BE2C (cell line): ENCODE measurements at places on chromosomes 5 and 9.

GRCh38 chr5:82952326-82952725, 124.9 kb downstream of the TMEM167A start:
- DNase-seq: no peak

- DNase-seq: peak; percentile 75
These were observed 74.8 kb downstream of the ICE1 start for GRCh38 chr5:5497152-5497788.

DNA sequence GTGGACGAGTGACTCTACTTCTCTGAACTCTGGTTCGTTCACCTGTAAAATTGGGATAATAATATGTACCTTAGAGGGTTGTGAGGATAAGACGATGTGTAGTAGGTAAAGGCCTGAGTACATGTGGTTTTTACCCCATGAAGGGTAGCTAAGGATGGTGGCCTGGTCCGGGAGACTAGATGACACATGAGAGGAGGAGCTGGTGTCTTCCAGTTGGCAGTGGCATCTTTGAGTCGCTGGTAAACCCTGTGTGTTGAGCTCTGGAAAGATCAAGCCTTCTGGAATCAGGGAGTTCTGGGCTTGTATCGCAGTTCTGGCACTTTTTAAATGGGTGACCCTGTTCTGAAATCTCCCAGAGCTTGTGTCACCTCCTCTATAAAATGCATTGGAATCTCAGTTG, 166.4 kb upstream of the ZNF618 start:
- DNase-seq: no peak

DNA sequence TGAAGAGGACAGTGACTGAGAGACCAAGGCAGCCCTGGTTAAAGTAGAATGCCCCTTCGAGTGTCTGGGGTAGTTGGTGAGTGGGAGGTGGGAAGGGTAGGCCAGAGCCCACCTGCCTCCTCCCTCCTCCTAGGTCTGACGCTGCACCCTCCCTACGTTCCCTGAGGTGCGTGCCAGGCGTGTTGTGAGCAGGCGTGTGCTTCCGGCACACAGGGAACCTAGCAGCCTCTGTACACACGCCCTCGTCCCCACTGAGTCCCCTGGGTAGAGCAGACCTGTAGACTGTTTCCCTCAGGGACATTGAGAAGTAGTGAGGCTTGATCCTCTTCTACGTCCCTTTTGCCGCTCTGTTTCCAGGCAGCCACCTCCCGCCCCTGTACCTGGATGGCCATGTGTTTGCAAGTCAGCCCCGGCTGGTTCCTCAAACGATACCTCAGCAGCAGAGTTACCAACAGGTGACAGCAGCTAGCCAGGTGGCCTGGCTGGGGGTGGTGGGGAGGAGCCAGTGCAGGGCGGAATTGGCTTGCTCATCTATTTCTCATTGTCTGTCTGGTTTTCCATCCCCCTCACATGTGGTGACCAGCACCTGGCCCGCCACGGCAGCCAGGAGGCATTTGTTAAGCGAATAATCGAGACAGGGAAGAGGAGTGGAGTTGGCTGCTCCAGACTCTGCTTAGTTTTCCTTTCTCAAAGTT, 16.8 kb upstream of the POMT1 start:
- no peak for DNase-seq

GRCh38 chr5:32329395-32329834, 16.7 kb upstream of the MTMR12 start:
- peak; percentile 59 for DNase-seq

- peak; percentile 32 for DNase-seq
These were observed 267.7 kb downstream of the ADAMTS6 start for GRCh38 chr5:65213921-65214525.

DNA sequence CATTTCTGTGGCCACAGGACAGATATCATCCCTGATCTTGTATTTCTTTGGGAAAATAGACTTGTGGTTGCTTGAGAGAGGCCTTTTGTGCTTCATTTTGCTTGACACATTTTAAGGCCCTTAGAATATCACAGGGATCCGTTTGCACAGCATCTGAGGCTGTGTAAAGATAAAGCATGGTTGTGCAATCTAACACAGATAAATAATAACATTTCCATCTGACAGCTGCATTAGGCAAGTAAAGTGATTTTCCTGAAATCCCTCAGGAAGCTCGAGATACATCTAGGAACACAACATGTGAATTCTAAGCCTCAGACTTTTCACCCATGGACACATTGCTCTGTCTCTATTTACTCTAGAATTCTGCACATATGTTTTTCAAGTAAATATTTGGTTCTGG, 212.8 kb upstream of the ADAMTSL1 start:
- DNase-seq: no peak

DNA sequence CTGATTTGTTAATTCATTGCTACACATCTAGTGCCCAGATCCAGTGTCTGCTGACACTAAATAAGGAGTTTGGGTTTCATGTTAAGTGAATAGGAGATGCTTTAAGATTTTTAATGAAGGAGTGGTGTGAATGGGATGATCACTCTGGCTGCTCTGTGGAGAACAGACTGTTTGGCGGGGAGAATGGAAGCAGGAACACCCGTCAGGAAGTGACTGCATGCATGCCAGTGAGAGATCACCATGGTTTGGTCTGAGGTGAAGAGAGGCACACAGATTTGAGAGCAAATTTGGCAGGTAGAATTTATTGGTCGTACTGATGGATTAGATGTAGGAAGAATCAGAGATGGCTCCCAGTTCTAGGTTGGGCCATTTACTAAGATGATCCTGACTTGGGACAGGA, 19.8 kb downstream of the ATP6V0E1 start:
- DNase-seq: no peak

DNA sequence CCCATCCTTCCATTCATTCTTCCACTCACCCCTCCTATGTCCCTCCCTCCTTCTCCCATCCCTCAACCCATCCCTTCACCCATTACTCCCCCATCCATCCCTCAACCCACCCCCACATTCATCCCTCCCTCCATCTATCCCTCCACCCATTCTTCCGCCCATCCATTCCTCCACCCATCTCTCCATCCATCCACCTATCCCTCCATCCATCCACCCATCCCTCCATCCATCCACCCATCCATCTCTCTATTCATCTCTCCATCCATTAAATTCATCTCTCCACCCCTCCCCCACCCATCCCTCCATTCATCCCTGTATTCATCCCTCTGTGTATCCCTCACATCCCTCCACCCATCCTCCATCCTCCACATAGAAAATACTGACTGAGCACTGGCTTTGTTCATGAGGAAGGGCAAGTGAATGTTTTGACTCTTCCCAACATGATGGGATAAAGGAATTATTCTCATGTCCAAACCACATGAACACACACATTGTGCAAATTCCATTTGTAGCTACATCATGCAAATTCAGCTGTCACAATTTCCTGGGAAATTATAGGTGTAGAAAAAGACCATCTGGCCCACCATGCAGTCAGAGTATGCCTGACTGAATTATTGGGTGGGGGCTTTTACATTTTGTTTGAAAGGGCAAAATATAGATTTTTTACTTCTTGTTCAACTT, 6.9 kb upstream of the VAV2 start:
- DNase-seq: no peak

DNA sequence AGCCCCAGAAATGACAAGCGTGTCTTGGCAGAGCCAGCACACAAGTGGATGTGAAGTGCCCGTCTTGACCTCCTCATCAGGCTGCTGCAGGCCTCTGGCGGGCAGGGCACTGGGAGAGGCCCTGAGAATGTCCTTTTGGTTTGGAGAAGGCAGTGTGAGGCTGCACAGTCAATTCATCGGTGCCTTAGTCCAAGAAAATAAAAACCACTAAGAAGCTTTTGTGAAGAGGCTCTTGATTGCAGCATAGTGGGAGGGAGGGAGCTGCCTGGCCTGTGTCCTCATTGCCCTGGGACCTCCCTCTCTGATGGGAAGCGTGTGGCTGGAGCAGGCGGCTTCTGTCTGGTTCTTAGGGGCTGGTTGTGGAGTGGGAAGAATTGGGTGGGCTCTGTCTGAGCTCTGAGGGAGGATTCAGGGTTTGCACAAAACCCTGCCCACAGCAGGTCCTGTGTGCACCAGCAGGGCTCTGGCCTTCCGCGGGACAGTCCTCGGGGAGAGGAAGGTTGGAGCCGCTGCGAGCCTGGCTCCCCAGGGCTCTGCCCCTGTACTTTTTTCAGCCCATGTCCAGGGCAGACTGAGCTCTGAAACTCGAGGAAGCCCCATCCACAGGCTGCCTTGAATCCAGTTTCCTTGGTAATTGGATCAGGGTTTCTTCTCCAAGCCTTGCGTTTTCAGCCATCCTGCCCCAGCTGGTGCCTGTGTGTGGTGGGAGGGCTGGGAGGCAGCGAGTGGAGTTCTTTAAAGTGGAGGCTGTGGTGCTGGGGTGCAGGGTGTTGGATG, 1.1 kb downstream of the HRCT1 start:
- peak; percentile 17 for DNase-seq

DNA sequence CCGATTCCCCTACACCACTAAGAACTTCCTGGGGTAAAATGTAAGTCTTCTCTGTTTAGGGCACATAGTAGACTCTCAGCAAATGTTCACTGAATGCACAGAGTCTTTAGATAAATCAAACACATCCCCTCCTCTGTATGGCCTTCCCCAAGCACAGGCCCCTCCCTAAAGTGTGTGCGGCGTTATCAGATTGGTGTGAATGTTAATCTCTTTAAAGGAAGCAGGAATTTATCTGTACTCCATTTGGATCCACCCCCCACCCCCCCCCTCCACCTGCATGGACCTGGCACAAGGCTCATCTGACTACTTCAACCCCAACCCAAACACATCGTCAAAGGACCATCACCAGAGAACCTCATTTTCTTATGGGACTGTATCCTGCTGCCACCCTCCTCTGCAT, 6.3 kb downstream of the PCDH1 start:
- DNase-seq: no peak
